ENCODE measurements at places on chromosomes 11 and 22. TPM values are rescaled to one million over a fixed set of nuclear protein-coding genes. Genes with fewer than 3 reads are reported as not detected.

GRCh38 chr22:25327018-25327755 is 107.7 kb downstream of the CRYBB2 start:
- no peak for DNase-seq

GRCh38 chr11:70247042-70247709 is 23.3 kb upstream of the PPFIA1 start:
- no peak for DNase-seq

- DNase-seq = no peak
Observed at GRCh38 chr11:27179334-27179733, 138.7 kb downstream of the BBOX1 start.

DNA sequence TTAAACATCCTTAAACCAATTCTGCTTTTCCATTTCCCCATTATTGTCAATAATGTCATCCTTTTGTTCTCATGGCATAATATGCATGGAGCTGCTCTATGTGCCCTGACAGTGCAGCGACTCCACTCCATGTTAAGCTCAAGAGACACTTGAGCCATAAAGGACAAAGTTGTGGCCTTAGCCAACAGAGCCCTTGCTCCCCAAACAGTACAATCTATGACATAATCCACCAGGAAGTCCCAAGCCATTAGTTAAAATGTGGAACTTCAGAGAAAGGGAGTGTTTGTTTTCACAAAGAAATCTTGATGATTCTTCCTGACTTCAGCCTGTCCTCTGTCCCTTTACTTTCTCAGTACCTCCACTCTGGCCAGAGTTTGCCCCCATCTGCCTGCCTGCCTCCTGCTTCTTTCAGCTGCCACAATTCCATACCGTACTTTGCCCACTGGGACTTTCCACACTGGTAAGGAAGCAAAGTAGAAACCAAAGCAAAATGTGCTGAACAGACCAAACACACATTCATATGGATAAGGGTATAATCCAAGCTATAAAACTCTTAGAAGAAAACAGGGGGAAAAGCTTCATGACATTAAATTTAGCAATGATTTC is 46.3 kb upstream of the ZC3H12C start:
- DNase-seq = no peak

DNA sequence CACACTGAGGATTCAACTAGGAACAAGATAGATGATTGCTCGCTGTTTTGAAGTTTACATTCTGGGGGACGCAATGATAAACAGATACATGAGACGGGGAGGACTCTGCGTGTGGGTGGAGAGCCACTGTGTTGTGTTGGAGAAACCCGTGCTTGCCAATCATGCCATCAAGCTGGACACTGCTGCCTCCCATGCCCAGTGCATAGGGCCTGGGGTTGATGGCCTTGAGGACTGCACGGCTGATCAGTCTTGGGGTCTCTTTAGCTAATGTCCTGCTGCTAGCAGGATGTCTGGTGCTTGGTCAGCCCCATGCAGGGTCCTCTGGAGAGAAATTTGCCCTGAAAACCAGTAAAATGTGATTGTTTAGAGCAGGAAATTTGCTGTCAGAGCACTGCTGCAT is 221.2 kb upstream of the B3GAT1 start:
- no peak for DNase-seq

DNA sequence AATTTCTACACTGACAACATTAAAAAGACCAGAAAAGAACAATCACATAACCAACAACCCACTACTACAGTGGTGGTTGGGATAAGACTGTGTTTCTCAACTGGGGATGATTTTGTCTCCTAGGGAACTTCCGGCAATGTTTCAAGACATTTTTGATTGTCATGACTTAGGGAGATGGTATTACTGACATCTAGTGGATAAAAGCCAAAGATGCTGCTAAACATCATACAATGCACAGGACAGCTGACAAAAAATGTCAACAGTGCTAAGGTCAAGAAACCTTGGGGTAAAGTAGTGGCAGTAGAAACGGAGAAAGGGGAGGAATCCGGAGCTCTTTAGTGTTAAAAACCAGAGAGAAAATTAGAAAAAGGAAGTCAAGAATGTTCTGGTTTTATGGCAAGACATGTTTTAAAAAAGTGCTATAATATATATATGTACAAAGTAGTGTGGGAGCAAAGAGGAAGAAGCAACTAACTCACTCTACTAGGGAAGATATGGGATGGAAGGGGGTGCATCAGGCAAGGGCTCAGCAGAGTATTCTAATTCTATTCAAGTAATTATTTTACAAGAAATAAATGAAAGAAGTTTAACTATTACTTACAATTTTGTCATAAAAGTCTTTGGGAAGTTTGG is 37.2 kb downstream of the CKAP5 start:
- DNase-seq = no peak

DNA sequence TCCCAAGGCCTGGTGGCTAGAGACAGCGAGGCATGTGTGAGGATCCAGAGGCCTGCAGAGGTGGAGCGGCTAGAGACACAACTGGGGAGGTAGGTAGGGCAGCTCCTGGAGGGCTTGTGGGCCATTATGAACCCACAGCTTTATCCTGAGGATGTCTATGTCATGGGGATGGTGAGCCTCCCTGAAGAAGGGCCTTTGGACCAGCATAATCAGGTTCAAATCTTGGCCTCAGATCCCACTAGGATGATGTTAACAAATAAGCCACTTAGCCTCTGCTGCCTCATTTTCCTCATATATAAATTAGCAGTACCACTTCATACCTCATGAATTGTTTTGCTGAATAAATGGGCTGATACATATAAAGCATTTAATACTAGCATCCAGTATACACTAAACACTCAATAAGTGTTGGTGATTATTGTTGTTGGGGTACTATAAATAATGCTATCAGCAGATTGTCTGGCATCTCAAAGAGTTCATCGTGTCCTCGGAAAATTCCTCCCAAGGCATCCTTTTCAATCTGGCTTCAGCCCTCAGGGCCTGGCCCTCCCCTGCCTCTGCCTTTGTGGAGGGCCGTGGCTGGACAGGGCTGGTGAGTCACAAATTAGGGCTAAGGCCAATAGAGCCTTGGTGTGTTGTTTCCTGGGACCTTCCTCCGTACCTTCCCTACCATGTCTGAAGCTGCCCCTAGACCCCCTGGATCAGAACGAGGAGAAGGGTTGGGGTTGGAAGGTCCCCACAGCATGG is 30.9 kb upstream of the LRRC32 start:
- no peak for DNase-seq

GRCh38 chr22:31747441-31747840 is 2.5 kb downstream of the PRR14L start:
- no peak for DNase-seq

- no peak for DNase-seq
Observed at GRCh38 chr11:61922539-61922938, 5.2 kb upstream of the RAB3IL1 start.

GRCh38 chr11:33842236-33842915 is 49.5 kb downstream of the LMO2 start:
- no peak for DNase-seq

DNA sequence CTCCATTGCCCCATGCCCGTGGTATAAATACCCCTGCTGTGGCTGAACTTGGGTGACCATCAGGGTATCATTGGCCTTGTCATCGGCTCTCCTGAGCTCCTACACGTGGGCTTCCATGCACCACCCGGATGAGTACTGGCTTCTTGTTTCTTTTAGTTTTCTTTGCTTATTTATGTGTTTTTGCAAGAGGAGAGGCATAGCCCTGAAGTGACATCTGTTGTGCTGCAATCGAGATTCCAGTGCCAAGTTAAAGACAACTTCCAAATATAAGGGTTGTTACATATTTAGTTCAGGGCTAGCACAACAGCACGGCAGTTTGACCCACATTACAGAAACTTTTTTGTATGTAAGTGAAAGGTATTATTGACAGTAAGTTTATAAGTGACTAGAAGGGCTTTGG is 1087.1 kb downstream of the TBC1D22A start:
- DNase-seq = no peak

DNA sequence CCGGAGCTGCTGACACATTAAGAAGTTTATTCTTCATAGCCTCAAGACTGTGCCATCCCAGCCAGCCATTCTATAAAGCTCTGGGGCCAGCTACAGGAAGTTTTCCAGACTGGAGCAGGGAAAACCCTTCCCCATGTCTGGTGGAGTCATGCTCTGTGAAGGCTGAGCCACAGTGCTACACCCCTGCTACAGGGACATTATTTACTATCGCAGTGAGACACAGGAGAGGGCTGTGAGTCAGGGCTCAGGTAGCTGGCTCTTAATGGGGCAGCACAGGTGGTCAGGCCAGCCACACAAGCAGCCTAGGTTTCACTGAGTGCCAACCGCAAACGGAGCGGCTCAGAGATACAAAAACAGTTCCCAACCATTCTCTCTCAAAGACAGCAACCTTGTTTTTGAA is 12.1 kb downstream of the HPS4 start:
- no peak for DNase-seq

DNA sequence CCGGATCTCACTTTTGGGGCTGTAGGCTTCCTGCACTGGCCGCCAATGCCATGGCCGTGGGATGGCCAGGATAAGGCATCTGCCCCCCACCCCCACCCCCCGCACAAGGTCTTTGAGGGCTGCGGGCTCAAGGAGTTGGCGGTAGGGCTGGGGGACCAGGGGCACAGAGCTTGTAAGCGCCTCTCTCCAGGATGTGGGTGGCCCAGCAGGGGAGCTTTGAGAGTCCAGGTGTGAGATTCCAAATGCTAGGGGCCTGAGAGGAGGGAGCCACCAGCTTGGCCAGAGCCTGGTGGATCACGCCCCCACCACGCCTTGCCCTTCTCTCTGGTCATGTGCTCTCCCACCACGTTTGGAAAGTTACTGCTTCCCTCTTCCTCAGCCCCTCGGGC is 5.0 kb downstream of the CD81 start:
- DNase-seq = no peak

DNA sequence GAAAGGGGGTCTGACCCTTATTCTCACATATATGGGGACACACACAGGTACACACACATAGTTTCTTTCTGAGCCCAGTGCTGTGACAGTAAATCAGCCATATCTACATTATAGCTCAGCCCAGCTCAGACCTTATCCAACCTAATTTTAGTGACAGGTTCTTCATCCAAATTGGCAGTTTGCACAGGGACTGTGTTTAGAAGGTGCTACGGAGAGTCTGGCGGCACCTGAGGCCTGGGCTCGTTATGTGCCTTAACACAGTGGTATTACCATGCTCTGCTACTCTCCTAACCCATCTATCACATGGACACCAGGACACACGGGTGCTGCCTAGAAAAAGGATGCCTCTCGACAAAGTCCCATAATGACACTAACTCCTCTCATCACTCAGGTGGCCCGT is 109.3 kb downstream of the GALNT18 start:
- no peak for DNase-seq

DNA sequence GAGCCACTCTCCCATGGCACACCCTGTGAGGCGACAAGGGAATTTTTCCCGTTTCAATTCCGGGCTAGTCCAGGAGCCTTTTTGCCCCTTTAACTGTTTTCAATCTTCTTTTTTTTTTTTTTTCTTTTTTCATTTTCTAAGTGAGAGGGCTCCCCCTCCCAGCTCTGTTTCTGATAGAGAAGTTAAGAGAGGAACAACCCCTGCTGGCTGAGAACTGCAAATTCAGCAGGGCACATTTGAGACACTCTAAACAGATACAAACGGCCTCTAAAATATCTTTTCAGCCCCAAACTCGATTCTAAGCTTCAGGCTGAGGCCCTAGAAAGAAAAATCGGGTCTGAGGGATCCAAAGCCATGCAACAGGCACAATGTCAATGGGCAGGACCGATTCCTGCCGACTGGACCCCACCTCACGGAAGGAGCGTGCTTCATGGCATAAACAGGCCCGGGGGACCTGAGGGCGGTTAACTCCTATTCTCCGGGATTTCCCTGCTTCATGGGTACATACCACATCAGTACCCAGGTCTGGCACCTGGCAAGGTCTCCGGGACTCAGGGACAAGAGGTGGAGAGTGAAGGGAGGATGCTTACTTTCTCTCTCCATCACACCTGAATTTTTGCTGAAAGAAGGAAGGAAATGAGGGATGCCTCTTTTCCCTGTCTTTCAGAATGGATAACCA is 627.5 kb downstream of the BUD13 start:
- no peak for DNase-seq

DNA sequence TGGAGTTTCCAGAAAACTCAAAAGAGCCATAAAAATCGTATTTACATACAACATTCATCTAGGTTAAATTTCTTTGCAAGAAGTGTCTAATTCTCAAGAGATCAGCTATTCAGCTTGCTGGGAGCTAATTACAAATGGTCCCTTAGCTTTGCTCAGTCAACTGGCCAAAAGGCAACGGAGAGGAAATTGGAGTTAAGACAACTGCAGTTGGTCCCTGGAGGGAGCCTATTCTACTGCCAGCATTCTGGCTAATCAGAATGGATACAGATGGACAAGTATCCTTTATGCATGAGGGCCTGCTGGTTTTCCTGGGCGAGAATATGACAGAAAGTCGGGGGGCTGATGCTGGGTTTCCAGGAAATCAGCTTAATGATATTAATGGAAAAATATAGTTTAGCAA is 45.5 kb downstream of the KCNJ1 start:
- DNase-seq = no peak

DNA sequence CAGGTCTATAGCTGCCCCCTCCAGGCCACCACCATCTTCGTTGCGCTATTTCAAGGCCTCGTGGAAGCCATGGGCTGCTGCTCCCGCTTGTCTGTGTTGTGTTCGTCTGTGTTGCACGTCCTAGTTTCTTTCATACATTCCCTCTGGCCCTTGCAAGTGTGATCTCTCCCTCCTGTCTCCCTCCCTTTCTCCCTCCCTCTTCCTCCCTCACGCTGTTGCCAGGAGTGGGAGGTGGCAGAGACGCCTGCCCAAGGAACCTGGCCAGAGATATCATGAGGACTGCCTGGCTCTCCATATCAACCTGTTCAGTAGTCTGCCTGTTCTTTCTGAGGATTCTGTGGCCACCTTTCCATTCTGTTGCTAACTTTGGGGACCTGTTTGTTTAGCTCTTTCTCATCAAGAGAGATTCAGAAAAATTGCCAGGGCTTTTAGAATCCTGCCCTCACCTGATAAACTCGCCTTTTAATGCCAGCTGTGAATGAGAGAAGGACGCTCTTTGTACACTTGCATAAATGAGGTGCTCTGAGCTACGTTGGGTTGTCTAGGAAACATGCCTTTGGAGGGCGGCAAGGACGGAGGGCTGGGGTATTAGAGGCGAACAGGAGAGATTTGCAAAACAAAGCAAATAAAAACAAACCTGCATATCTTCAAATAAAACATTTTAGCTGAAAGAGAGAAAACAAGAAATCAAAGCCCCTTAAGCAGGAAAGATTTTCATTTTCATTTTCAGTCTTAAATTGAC is 185.2 kb downstream of the TBC1D22A start:
- no peak for DNase-seq

- DNase-seq = no peak
Observed at GRCh38 chr11:129790106-129790505, 25.5 kb upstream of the TMEM45B start.

- no peak for DNase-seq
Observed at GRCh38 chr22:28544431-28544868, 135.2 kb downstream of the TTC28 start.

ISX gene
- not detected for total RNA-seq

HNRNPUL2 gene
- 66.8 TPM for total RNA-seq

CNGA4 gene
- total RNA-seq = 0.46 TPM

MRGPRX3 gene
- not detected for total RNA-seq

RHOD gene
- total RNA-seq = 2.6 TPM

OAF gene
- total RNA-seq = 2.4 TPM

ELMOD1 gene
- total RNA-seq = not detected

UNC93B1 gene
- total RNA-seq = 8.0 TPM

KCNQ1 gene
- 11.4 TPM for total RNA-seq

C11orf87 gene
- total RNA-seq = not detected

ABCC8 gene
- total RNA-seq = not detected

AQP11 gene
- 0.22 TPM for total RNA-seq

HTR3A gene
- not detected for total RNA-seq

TRIM22 gene
- 159 TPM for total RNA-seq

OR10D3 gene
- total RNA-seq = not detected

SOX6 gene
- total RNA-seq = 0.48 TPM
